ENCODE measurements at places on chromosomes 5 and 9. TPM values are rescaled to one million over a fixed set of nuclear protein-coding genes. Genes with fewer than 3 reads are reported as not detected.

Gene PARP8
- 92.8 TPM for total RNA-seq

Gene PRDM9
- not detected for total RNA-seq

Gene INSL4
- total RNA-seq = not detected

DNA sequence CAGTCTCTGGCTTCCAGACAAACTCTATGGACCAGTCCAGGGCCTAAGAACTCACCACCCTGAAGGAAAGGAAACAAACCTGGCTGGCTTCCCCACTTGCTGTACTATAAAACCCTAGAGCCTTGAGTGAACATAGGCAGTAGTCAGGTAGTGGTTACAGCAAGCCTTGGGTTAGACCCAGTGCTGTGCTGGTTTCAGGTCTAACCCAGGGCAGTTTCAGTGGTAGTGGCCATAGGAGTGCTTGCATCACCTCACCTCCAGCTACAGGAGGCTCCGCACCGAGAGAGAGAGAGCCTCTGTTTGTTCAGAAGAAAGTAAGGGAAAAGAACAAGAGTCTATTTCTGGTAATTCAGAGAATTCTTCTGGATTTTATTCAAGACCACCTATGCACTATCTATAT lies 714.1 kb upstream of the CDH10 start:
- no peak for DNase-seq

GRCh38 chr5:138961221-138961620 lies 86.1 kb upstream of the LRRTM2 start:
- DNase-seq = no peak

DNA sequence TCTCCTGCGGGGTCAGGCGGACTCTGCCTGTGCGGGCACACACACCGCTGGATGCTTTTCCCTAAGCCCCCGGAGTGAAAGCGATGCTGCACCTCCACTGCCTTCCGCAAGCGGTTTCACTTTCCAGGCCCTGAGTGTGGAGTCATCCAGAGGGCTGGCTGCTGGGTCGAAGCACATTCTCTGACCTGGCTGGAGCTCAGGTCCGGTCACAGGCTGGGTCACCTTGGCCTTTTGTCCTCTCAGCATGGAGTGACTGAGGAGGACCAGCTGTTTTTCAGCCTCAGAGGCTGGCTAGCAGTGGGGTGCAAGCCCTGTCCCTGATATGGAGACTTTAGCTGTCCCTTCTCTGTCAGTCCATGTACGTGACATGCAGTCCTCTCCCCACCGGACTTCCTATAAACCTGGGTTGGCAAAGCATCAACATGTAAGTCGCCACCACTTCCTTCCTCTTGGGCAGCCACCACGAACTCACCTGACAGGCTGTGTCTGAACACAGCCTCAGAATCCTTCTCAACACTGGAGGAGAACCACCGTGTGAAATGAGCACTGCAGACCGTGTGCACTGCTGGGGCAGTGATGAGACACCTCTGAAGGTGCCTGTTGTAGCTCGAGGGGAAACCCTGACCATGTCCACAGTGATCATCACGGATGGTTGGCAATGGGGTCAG lies 51.3 kb downstream of the GADD45G start:
- no peak for DNase-seq

Gene PDE6A
- total RNA-seq = not detected

Data from T-cell (primary cell).